Heart right ventricle (tissue), 16 donors: ENCODE measurements at places on chromosomes 5 and 9. TPM values are rescaled to one million over a fixed set of nuclear protein-coding genes. Genes with fewer than 3 reads are reported as not detected.

Gene PCDHA1
- total RNA-seq: not detected

DNA sequence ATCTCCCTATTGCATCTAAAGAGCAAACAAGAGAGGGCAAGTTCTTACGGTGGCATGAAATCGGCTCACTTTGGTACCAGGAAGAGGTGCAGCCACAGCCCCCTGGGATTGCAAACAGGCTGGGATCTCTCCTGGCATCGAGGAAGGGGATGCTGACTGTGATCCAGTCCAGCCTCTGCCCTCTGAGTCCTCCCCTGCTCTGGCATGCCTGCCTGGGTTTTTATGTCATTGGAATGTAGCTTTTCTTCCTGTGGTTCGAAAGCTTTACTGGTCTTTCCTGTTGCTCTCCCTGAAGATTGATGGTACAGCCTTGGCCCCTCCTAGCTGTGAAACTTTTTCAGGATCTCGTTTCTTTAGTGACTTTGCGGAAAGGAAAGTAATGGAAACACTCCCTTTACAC, 6.6 kb downstream of the SLC46A2 start:
- H3K36me3 ChIP-seq: no peaks in the 10 kb centered on the region
- no peak overlapping the region for H3K27ac ChIP-seq
- H3K27me3 ChIP-seq: no peaks in the 10 kb centered on the region

GRCh38 chr9:129278391-129279237, 100.6 kb upstream of the IER5L start:
- no peak overlapping the region for H3K4me3 ChIP-seq
- no peaks in the 10 kb centered on the region for H3K36me3 ChIP-seq
- H3K4me1 ChIP-seq: no peaks in the 10 kb centered on the region
- H3K27ac ChIP-seq: no peak overlapping the region
- H3K27me3 ChIP-seq: no peaks in the 10 kb centered on the region

Gene SMIM33
- total RNA-seq: not detected

DNA sequence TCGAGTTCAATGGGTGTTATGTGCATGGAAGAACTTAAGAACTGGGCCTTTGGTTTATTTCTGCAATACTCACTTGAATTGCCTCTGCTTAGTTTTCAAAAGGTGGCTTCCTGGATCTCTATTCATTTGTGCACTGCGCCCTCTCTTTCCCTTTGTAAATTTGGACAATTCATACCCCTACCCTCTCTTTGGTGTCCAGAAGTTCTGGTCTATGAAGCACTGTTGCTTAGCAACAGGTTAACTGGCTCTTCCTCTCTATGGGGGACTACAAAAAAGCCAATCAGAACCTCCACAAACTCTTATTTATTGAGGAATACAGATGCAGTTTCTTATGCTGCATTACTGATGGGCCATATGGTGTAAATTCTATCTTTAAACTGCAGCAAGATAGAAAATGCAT, 13.5 kb upstream of the FAM120A start:
- no peak for DNase-seq
- H3K36me3 ChIP-seq: no peaks in the 10 kb centered on the region
- no peak overlapping the region for H3K4me3 ChIP-seq
- H3K27ac ChIP-seq: no peak overlapping the region

Gene LHX3
- total RNA-seq: not detected
